ENCODE measurements at places on chromosomes 3 and 15.

DNA sequence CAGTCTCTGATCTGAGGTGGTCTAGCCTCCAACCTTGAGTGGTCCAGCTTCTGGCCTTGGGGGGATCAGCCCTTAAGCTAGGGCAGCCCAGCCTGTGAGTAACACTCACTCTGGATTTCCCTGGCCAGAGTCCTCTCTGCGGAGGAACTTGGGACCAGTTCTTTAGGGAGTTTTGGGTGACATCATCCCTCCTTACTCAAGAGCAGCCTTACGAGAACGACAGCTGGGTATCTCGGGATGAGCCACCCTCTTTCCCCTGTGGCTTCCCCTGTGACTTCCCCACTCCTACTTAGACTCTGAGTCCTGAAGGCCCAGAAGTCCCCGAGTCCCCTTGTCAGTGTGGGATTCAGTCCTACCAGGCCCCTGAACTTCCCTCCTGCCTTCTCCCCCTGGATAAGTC, 10.2 kb upstream of the PLXND1 start:
- no peak for DNase-seq

DNA sequence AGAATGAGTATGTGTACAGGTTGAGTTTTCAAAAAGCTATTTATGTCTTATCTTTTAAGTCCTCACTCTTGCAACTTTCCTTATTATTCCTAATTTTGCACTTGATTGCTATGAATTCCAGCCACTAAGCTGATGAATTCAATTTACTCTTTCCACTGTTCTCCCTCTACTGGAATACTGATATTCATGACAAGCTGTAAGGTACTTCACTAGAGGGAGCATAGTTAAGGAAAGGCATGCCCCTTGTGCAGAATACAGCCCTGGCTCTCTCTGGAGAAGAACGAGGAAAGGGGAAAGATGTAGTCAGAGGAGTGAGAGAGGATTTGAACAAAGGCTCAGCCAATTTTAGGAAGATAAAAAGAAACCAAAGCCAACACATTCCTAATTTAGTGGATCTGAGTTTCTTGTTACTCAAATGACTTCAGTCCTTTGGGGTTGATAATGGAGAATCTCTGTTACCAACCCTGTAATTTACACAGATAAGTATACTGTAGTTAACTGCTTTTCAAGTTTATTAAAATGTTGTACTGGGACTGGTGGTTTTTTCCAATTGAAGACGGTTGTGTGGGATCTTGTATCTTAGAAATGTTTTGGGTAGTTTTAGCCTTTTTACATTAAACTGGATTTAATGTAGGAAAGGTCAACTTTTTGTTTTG, 4.0 kb downstream of the SCAANT1 start:
- no peak for DNase-seq

- DNase-seq, result no peak
Measured at GRCh38 chr15:68471541-68471940, 39.6 kb upstream of the ITGA11 start.

DNA sequence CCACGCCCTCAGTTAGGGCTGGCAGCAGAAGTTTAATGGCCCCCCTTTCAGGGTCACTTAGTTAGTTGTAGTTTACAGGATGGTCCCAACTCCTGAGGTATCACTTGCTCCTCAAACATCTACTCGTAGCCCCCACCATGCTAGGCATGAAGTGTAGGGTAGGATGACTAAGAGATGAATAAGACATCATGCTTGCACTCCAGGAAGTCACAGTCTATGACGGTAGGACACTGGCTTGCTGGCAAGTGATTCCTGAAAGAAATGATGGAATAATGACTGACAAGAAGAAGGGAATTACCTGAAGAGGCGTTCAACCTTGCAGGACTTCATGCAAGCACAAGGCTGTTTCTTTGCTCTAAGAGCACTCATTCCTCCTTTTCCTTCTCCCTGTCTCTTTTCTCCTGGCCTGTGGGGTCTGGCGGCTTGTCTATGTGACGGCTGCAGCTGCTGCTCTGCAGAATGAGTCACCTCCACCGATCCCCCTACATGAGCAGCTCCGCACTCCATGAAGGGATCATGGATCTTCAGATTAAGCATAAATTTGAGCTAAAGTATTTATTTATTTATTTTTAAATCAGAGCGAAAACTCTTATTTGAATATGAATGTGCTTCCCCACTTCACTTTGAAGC, 82.9 kb upstream of the BOC start:
- no peak for DNase-seq

GRCh38 chr3:100213891-100214573, 46.8 kb upstream of the TBC1D23 start:
- no peak for DNase-seq

GRCh38 chr3:119831022-119831421, 49.1 kb downstream of the NR1I2 start:
- no peak for DNase-seq

DNA sequence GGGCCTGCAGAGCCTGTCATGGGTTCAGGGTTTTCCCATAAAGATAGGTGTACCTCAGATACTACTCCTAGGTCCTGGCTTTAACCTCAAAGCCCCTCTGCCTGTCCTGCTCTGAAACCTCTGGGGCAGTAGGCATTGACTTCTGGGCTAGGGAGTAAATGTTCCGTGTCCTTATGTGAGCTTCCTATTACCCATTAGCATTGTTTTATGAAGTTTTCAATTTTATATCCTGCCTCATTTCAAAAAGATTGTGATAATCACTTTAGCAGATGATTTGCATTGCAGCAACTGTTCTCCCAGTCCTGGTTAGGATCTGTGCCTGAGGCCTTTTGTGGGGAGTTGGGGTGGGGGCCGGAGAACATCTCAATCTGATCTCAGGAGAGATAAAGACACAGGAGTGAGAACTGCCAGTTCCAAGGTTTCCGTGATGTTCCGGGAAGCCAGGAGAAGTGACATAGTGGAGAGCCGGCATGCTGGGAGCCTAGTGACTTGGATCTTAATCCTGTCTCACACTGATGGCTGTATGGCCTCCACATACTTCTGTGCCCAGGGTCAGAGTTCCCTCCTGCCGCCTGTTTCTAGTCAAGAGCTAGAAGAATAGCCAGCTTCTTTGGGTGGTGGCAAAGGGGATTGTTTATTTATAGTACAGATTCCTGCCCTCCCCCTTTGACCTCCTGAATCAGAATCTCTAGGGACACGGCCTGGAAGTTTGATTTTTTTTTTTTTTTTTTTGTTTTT, 10.6 kb downstream of the TPM1 start:
- no peak for DNase-seq

- DNase-seq, result no peak
Measured at GRCh38 chr3:161640181-161640580, 143.6 kb downstream of the OTOL1 start.

DNA sequence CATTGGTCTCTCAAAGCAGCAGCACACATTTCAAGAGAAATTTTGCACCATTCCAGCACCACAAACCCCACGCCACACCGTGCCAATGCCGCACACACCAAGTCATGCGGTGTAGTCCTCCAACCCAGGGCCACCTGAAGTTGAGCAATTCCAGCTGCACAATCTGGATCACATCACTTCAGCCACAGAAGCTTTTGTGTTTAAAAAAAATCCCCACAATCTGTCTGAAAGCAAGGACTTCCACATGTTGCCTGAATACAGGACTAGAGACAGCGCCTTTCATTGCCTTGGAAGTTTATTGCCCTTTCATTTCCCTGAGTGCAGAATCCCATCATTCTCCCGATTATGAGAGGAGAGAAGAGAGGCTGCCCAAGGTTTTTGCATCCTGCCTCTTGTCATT, 175.6 kb upstream of the BCL6 start:
- no peak for DNase-seq

DNA sequence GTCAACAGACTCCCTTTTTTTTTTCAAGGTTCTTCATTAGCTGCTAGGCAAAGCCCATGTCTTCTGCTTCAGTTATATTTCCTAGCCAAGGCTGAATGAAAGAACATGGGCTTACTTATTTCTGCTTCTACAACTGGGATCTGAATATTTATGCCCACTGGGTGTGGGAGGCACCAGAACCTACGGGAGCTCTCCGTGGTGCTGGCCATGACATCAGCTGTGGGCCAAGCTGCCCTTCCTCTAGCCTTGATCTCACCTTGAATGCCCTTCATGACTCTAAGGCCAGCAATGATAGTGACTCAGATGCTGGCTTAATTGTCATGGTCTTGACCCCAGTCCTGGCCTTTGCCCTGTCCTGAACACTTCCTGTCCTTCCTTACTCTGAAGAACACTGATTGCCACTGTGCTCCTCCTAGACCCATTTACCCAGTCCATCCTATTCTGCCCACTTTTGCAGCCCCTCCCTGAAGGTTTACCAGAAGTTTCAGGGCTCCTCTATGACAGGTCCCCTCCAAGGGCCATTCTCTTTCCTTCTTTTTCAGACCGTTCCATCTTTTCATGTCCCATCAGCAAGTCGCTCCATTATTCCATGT, 32.8 kb upstream of the PRR20G start:
- no peak for DNase-seq

- no peak for DNase-seq
Measured at GRCh38 chr3:79268422-79268821, 499.4 kb downstream of the ROBO1 start.

DNA sequence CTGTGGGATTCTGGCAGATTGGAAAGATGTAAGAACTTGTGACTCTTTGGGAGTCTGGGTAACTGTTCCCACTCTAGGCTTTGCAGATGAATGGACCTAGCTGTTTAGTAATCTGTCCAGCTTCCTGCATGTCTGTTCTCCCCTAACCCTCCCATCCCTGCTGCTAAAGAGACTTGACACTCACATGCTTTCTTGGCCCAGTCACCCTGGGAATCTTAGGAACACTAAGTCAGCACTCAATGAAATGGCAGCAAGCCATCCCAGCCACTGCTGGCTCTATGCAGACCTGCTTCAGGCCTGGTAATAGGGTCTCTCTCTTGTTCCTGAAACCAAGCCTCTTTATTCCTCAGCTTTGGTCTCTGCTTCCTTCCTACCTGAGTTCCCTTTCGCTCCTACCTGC, 63.7 kb upstream of the THSD4 start:
- DNase-seq, result no peak

- DNase-seq, result no peak
Measured at GRCh38 chr3:187360596-187360995, 7.6 kb upstream of the RTP4 start.

DNA sequence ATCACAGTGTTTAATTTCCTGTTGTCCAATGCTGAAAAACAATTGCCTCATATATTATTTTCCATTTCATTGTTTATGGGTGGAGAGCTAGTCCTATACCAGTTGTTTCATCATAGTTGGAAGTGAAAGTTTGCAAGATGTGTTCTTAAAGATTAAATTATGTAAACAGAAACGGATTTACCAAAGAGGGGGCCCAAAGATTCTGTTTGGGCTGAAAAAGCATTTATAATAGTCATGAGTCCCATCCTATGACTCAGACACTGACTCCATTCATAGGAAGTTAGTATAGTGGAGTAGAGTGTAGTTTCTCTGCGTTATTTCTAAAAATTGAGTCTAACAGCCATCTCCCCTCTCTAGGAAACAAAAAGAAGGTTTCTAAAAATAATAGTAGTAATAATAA, 24.3 kb downstream of the NFKBIZ start:
- DNase-seq, result no peak

GRCh38 chr3:138675393-138675792, 66.8 kb downstream of the FAIM start:
- no peak for DNase-seq

- DNase-seq, result peak; percentile 15
Measured at GRCh38 chr3:38834110-38834509, 18.1 kb upstream of the SCN10A start.

DNA sequence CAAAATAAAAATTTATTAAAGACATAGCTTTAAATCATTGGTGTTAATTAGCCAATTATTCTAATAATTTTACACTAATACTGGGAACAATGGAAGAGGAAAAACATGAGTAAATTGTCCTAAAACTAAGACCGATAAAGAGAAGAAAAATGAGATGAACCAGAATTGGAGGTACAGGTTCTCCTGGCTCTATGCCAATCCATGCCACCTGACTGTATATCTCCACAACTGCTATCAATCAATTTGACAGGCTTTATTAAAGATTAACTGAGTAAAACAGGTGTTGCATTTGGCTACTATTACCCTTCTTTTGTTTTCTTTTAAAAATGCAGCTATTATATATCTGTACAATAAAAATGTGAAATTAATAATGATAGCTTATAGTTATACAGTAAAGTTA, 850.0 kb downstream of the CADM2 start:
- no peak for DNase-seq

DNA sequence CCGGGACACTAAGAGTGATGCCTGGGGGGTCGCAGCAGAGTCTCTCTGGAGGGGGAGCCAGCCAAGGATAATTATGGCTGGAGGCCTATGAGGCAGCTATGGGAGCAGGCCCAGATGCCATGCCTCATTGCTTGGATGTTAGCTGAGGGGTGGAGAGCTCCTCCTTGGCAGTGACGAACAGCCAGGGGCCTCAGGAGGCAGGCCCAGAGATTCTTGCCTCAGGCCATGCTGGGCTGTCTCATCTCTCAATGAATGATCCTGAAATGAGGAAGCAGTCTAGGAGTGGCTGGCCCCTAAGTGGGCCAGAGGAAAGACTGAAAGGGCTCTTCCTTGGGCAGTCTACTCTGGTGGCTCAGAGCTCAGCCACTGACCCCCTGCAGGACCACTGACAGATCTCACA, 21.3 kb downstream of the KIF9 start:
- no peak for DNase-seq

DNA sequence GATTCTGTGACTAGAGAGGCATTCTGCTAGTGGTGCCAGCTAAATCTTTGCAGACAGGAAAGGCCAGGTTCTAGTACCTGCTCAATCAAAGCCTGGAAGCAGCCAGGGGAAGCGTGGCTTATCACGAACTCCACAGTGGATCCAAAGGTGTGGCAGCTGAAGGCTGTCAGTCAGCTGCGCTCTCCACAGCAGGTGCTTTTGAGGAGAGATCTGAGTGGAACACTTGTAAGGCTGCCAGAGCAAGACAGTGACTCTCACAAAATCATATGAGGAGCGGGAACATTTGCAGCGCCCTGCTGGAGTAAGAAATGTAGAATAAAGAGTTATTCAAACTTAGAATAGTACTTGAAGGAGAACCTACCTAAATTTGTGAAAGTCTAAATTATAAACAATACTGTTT, 5.0 kb upstream of the DPH6 start:
- DNase-seq, result no peak

GRCh38 chr3:28835751-28836150, 445.1 kb upstream of the RBMS3 start:
- DNase-seq, result no peak

DNA sequence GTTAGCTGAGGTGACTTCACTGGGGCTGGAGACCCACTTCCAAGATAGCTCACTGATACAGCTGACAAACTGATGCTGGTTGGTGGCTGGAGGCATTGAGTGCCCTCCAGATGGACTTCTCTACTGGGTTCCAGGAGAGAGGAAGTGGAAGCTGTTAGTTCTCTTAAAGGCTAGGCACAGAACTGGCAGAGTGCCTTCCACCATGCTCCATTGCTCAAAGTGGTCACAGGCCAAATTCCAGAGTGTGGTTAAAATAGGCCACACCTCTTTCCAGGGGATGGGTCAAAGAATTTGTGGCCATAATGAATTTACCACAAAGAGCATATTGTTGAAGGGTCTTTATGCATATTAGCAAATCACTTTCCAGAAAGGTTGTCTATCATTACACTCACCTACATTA, 74.2 kb downstream of the NMD3 start:
- DNase-seq, result no peak

- no peak for DNase-seq
Measured at GRCh38 chr15:64883100-64883581, 28.6 kb upstream of the ANKDD1A start.

Data from activated CD8-positive, alpha-beta memory T cell treated with anti-CD3 and anti-CD28 coated beads for 48 hours (primary cell).